ENCODE measurements at places on chromosomes 2 and 18.
A peak's percentile ranks its signal among the peaks of the same experiment; 100 is the strongest.

DNA sequence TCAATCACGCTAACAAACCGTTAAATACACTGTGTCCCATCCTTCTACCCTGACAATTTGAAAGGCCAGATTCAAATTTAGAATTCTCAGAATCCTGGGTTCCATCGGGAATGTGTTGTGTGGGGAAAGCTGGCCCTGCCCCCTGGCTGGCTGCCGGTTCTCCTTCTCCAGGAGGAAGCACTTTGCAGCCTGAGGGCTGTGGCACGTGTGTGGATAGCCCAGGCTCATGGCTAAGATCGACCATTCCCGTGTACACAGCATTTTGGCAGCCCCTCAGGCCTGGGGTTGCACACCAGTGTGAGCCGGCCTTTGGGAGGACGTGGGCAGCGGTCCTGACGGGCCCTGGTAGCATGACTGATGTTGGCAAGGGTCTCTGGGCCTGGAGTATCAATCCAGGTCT, 51.0 kb upstream of the ROCK2 start:
- DNase-seq = no peak

GRCh38 chr2:38164881-38165280, 88.9 kb upstream of the CYP1B1 start:
- no peak for DNase-seq

- no peak for DNase-seq
Measured at GRCh38 chr18:51623653-51624052, 426.2 kb upstream of the MEX3C start.

DNA sequence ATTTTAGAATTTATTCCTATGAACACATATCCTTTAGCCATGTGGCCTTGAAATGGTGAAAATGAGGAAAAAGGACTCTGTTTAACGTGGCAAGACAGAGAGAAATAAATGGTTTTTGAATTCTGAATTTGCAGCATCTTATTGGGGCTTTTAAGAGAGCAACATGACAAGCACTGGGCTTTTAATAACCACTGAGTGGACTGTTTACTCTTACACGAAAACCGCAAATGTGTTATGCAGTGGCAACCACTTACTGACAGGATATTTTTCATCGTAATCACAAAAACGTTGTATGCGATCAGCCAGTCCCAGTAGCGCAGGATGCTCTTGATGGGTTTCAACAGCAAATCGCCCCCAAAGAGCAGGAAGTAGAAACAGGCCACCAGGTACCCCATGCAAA, 226.6 kb downstream of the NAPG start:
- no peak for DNase-seq

DNA sequence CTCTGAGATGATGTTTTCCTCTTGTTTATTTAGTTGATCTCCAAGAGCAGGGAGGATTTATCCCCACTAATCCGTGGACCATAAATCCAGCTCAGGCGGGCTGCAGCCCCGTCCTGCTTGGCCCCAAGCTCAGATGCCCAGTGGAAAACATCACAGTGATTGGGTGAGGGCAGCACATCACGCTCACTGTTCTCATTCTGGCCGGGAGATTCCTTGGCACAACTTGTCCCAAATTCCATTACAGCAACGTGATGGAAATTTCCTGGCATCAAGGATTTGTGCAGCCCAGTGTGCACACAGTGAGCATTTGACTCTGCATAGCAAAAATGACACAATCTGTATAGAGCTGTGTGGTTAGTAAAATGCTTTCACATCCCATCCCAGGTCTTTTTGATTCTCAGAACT, 96.8 kb downstream of the VAPA start:
- peak; percentile 29 for DNase-seq

DNA sequence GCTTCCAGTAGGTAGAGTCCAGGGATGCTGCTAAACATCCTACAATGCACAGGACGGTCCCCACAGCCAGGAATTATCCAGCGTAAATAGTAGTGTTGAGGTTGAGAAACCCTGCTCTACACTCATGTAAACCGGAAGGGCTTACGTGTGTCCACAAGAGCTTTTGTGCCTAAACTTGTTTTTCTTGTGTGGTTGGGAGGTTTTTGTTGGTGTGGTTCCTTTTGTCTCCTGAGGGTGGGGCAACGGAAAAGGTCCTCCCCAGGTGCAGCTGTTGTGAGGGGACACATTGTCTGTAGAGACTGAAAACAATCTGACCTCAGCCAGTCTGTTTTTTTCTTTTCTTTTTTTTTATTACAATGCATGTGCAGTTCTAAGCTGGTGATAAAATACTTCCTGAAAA, 72.7 kb upstream of the MGAT5 start:
- no peak for DNase-seq

GRCh38 chr18:40911041-40911440, 1044.0 kb upstream of the PIK3C3 start:
- DNase-seq = no peak

Measured in HTR-8/SVneo (cell line).